ENCODE measurements at places on chromosomes 12 and 14.

DNA sequence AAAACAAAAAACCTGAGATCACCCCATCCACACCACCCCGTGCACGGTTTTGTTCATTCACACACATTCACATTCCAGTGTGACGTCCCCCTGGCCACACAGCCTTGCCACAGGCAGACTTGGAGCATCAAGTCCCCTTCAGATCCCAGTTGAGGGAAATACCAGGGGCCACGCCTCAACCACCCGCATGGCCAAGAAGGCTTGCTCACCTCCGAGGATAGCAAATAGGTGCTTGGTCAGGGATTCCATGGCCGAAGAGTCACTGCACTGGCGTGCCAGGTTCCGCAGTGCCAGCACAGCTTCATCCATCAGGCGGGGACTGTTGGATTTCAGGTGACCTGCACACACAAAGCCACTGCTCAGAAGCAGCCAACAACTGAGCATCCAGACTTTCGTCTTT lies 19.0 kb downstream of the GCN1 start:
- DNase-seq, result no peak

GRCh38 chr14:73269729-73270531 lies 32.6 kb downstream of the PAPLN start:
- no peak for DNase-seq

GRCh38 chr12:7150356-7150755 lies 20.2 kb downstream of the CLSTN3 start:
- DNase-seq, result no peak

GRCh38 chr14:31127690-31128089 lies 79.9 kb downstream of the HECTD1 start:
- no peak for DNase-seq

All from nucleus accumbens (tissue), 56 donors.